ENCODE measurements at places on chromosomes 4 and X.

- no peak for DNase-seq
These were observed 529.4 kb upstream of the AMOT start for GRCh38 chrX:113370006-113370405.

- DNase-seq: no peak
These were observed 5.4 kb upstream of the NAA11 start for GRCh38 chr4:79331126-79331876.

DNA sequence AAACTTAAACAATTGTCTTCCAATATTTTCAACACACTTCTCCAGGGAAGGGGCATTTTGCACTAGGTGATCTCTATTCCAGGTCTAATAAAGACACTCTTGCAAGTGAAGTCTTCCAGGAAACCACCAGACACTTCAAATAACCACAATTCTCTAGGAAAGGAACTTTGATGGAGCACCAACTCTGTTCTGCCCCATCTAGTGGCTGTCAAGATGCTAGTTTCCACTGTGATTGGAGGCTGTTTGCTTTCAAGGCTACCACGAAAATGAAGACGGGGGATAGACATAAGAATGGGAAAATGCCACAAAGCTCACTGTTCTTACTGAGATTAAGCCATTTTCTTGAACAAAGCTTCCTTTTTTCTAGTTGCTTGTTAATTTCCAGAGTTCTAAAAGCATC, 100.6 kb upstream of the F9 start:
- DNase-seq: no peak

GRCh38 chrX:16559206-16559619, 90.7 kb upstream of the S100G start:
- DNase-seq: no peak

DNA sequence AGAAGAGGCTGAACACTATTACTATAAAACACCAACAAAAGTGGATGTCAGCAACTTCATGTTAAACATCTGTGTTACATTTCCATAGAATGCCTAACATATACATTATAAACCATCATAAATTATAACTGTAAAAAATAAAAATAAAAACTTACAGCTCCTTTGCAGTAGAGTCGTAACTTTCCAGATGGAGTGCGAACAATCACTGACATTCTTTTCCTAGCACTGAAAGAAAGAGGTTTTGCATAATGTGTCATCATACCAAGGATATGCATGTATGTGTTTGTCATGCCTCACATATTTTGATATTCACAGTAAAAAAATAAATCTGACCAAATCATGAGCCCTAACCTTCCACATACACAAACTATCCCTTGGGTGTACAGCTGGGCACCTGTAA, 113.1 kb downstream of the ATP8A1 start:
- DNase-seq: no peak

GRCh38 chr4:67549123-67549522, 3.8 kb upstream of the CENPC start:
- no peak for DNase-seq

DNA sequence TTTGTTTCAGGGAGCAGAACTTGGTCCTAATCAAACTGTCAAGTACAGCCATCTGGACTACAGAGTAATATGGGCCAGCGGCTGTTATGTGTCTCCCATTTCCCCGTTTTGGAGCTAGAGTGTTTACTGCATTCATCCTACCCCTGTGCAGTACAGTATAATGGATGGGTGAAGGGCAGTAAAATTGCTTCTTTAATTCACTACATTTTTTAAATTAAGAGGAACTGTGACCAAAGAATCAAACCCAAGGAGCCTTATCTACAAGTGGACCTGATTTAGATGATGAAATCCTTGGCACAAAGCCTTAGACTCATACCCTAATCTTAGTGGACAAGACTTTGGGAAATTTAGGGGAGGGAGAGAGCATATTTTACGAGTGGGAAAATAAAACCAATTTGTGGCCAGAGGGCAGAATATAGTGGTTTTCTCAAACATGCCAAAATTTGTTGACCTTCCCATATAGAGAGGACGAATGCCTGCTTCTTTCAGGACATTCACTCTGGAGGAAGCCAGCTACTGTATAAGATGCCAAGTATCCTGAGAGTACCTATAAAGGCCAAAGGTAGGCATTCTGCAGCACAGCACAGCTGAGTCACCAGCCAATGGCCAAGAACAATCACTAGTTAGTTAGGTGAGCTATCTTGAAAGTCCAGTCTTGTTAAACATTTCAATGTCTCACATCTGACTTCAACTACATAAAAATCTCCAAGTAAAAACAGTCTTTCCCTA, 253.8 kb upstream of the KCNIP4 start:
- no peak for DNase-seq

DNA sequence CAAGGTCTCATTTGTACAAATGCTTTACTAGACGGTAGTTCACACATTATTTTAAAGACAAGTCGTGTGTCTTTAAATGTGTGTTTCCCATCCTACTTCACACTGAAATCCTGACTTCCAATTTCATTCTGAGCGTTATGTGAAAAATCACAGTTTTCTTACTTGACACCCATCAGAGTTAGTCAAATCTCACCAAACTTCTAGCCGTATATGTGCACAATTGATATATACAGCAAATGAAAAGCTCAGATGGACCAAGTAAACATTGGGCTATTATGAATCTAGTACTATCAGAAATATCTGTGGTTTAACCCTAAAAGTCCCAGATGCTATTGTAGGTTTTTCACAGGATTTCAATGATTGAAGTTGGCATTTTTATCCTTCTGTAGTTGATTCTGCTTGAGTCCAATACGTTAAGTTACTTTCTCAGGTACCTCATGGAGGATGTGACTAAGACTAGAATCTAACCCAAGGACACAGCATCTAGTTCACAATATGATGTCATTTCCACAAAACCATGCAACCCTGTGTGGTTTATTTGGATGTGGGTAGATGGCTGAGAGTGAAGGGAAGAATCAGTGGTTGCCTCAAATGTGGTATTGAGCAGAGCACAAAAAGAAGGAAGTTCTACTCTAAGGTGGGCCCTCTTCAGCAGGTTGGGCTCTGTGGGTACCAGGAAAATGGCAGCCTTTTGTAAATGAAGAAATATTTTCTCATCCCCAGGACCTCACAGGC, 22.1 kb upstream of the TRIM60 start:
- DNase-seq: no peak

GRCh38 chr4:148312956-148313490, 129.2 kb downstream of the NR3C2 start:
- DNase-seq: no peak

DNA sequence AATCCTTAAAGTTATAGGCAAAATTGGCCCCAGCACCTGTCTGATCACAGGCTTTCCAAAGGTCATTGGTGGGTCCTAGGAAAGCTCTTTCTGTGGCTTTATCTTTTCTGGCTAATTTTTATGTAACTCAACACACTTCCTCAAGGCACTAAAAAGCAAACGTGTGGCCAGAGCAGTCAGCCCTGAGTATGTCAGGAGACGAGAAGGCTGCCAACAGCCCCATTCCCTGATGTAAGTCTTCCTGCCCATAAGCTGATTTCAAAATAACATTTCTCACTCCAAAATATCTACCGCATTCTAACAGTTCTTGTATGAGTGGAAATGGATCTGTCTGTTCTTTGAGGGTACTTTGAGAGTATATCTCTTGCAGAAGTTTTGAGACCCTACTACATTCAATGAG, 25.5 kb upstream of the FUNDC1 start:
- DNase-seq: no peak

- DNase-seq: peak; percentile 84
These were observed 164.9 kb downstream of the MAML3 start for GRCh38 chr4:139988863-139989765.

DNA sequence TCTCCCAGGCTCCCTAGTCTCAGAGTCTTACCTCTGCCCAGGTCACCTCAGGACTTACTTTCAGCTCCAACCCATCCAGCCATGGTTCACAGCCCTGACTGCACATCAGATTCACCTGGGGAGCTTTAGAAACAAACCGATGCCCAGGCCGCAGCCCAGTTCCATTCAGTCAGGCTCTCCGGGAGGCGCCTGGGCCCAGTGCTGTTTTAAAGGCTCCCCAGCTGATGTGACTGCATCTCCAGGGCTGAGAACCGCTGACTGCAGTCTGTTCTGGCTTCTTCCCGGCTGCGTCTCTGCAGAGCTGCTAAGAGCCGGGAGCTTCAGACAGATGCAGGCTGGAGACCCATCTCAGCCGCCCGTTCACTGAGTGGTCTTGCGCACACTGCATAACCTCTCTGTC, 44.4 kb upstream of the LGI2 start:
- no peak for DNase-seq
